Foreskin keratinocyte (primary cell): ENCODE measurements at places on chromosomes 5 and 9. TPM values are rescaled to one million over a fixed set of nuclear protein-coding genes. Genes with fewer than 3 reads are reported as not detected.

Gene TMEFF1
- 0.46 and 0.54 TPM in 2 replicates for total RNA-seq

Gene STOM
- total RNA-seq, result 104 and 107 TPM in 2 replicates

Gene C5orf58
- not detected in 2 replicates for total RNA-seq

Gene UAP1L1
- total RNA-seq, result 5.6 and 6.2 TPM in 2 replicates

Gene ABHD17B
- 15.4 and 15.5 TPM in 2 replicates for total RNA-seq

Gene ADAMTSL1
- 0.44 and 3.7 TPM in 2 replicates for total RNA-seq
